ENCODE measurements at places on chromosomes 1 and 21. TPM values are rescaled to one million over a fixed set of nuclear protein-coding genes. Genes with fewer than 3 reads are reported as not detected.

RCOR3 gene
- total RNA-seq: 102 TPM

MAP10 gene
- 4.6 TPM for total RNA-seq

RIMS3 gene
- 28.6 TPM for total RNA-seq

RNU1-3 gene
- total RNA-seq: under 0.01 TPM

CATSPERE gene
- 3.8 TPM for total RNA-seq
